ENCODE measurements at places on chromosomes 7 and 10.

- DNase-seq = peak; percentile 7
Observed at GRCh38 chr7:141649137-141649864, 52.7 kb downstream of the DENND11 start.

- DNase-seq = peak; percentile 21
Observed at GRCh38 chr7:128961030-128961659, 23.4 kb downstream of the IRF5 start.

- DNase-seq = no peak
Observed at GRCh38 chr7:158951725-158952124, 95.4 kb downstream of the DYNC2I1 start.

GRCh38 chr7:146175716-146176115, 59.1 kb downstream of the CNTNAP2 start:
- no peak for DNase-seq

DNA sequence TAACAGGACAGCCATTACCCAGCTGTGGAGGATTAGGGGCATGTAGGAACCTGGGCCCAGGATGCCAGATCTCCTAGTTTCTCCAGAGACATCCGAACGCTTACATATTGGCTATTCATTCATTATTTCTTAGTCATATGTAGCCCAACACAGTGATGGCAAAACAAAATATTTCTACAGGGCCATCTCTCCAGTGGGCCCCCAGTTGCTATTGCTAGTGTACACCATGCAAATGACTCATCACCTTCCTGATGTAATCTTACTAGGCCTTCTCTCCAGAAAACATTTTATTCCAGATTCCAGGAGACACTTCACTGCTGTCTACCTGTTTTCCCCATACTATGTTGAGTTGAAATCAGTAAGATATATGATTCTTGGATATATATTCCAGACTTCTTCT, 201.7 kb downstream of the PLXDC2 start:
- DNase-seq = peak; percentile 43

GRCh38 chr10:35208536-35208935, 81.9 kb downstream of the CREM start:
- DNase-seq = peak; percentile 28

GRCh38 chr10:132377326-132377725, 19.7 kb upstream of the PWWP2B start:
- DNase-seq = no peak

GRCh38 chr7:27433581-27433980, 191.0 kb downstream of the EVX1 start:
- DNase-seq = no peak

Data from fibroblast of mammary gland (primary cell).